ENCODE measurements at places on chromosomes 6 and 20.
A peak's percentile ranks its signal among the peaks of the same experiment; 100 is the strongest.

- peak; percentile 14 for DNase-seq
Measured at GRCh38 chr20:916125-916799, at the start of gene ANGPT4. Gene ANGPT4 (minus strand): TSS chr20:916334. CDS start chr20:916214, 120 bp downstream.

DNA sequence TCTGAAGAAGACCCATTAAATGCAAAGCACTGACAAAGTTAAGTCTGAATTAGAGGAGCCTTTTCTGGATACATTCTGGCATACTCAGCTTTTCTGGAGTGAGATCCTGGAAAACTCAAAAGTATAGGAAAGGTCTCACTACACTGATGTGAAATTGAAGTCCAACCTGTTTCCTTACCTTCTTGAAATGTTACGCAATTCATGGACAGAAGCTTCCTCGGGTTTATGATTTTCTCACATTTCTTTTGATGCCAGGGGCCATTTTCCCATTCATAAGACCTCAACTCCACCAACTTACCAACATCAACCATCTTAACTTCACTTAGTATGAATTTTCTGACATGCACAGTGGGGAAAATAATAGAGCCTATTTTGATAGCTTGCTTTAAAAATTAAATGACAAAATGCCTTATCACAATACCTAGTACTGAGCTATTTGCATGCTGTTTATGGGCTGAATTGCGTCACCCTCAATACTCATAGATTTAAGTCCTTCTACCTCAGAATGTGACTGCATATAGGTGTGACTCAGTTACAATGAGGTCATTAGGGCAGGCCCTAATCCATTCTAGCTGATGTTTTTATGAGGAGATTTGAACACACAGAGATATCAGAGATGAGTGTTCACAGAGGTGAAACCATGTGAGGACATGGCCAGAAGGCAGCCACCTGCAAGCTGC is 73.4 kb upstream of the RAB32 start:
- no peak for DNase-seq

- no peak for DNase-seq
Measured at GRCh38 chr20:45993197-45993951, 15.3 kb upstream of the MMP9 start.

DNA sequence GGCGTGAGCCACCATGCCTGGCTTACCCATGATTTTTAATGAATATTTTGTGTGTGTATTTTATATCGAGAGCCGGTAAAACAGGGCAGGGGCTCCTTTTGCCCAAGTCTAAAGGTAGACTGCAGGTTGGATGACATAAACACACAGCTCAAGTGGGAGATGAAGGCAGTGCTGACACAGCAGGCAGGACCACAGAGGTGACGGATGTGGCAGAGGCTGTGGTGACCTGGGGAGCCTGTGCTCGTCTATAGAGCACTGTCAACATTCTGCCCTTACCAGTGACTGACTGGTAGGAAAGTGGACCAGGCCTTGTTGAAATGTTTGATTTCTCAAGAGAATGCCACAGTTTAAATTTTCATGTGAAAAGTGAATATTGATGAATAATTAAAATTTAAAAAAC is 137.5 kb downstream of the ZFP64 start:
- DNase-seq, result no peak

- no peak for DNase-seq
Measured at GRCh38 chr6:30917041-30917440, 3.0 kb downstream of the VARS2 start.

DNA sequence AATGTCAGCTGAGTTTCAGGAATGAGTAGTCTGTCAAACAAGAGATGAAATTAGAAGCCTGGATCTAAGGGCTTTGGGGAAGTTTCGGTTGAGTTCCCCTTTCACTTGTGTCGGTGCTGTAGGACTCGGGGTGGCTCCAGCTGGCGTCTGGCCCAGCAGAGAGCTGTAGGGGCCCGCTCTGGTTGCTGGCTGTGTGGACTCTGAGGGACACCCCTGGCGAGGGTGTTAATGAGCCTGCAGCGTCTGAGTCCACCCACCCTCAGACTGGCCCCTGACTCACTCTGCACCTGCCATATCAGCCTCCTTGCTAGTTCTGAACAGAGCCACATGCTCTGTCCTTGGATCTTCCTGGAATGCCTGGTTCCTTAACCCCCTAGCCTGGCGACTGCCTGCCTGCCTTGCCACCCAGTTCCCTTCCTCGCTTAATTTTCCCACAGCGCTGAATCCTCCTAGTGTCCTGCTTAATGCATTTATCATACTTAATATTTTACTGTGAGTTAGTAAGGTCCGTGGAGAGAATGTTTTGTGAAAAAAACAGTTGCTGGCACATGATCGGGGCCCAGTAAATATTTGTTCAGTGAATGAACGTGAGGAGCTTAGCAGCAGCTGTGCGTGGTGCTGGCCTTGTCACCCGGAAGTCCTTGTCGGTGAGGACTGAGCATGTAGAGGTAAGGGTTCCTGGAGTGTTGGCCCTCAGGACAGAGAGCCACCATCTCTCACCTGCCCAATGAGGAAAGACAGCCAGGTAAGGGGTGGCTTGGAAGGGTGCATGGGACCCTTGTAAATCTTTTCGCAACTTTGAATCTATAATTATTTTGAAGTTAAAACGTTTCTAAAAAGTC is 1.6 kb downstream of the DNAJC5 start:
- DNase-seq, result peak; percentile 81

DNA sequence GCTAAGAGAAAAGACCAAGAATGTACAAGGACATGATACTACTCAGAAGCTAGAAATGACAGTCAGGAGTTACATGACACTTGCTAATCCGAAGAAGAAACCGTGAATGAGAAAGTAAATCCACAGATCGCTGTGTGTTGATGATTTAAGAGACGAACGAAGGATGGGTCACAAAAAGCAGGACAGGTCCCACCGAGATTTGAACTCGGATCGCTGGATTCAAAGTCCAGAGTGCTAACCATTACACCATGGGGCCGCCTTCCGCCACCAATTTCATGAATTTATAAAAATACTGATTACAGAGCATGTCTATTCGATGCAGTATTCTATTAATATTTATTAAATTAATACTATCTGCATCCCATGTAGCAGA is 54.0 kb upstream of the BTN3A2 start:
- DNase-seq, result peak; percentile 55

- DNase-seq, result no peak
Measured at GRCh38 chr20:52219441-52219840, 27.9 kb upstream of the ZFP64 start.

DNA sequence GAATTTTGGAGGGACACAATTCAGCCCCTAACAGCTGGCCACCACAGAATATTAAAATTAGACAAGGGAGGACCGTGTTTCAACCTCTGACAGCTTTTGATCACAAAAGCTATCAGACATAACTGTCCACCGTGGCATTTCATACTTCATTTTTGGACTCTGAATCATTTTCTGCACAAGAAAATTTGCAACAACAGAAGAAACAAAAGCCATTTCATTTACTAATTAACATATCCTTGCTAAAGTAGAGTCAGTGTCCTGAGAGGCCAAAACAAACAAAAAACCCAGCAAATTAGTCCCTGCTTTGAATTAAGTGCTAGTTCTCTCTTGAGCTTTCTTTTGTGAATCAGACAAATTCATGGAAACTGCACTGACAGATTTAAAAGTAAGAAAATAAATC is 17.6 kb upstream of the COL12A1 start:
- no peak for DNase-seq

DNA sequence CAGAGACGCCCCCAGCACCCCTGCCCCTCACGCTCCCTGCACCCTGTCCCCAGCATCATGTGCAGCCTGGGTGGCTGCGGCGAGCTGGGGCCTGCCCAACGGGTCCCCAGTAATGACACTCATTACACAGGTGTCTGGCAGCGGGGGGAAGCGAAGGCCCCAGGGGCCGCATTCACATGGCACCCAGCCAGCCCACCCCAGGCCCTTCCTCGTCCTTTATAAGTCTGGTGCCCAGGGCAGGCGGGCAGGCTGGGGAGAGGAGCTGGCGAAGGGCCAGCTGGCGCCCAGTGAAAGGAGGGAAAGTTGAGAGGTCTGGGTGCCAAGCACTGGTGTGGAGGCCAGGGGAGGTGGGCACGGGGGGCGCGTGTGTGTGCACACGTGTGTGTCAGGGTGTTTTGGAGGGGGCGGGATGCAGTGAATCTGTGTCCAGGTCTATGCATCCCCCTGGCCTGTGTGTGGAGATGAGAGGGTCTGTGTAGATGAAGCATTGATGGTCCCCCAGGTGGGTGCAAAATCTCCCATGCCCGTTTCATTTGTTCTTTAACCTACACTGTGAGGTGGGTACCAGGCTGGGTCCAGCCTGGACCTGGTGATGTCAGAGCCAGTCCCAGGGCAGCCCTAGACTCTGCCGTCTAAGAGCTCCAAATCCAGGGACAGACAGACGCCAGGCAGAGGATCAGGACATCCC is 105.3 kb downstream of the CEBPB start:
- no peak for DNase-seq

- DNase-seq, result no peak
Measured at GRCh38 chr20:34355427-34355826, 7.6 kb upstream of the ITCH start.

DNA sequence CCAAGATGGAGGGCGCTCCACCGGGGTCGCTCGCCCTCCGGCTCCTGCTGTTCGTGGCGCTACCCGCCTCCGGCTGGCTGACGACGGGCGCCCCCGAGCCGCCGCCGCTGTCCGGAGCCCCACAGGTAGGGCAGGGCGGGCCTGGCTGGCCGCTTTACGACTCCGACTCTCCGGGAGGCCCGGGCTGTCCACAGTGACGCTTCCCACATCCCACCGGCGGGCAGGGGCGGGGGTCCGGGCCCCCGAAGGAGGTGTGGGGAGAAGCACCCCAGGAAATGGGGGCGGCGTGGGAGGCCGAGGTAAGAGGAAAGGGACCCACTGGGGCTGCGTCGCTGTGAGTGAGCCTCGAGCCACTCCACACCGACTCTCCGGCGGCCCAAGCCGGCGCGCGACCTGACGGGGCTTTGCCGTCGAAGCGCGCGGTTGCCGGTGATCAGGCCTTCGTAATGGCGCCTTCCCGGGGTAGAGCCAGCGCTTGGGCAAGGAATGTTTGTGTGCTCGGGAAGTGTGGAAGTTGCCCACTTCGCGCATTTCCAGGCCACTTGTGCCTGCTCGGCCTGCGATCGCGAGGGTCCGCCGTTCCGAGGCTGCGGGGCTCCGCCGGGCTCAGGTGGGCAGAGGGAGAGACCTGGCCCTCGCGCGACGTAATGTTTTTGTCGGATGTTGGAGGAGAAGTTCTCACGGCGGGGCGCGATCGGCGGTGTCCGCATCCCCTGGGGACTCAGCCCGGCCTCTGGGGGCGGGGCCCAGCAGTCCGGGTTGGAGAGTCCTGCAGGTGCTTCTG is 427 bp downstream of the GINM1 start:
- DNase-seq, result peak; percentile 54

DNA sequence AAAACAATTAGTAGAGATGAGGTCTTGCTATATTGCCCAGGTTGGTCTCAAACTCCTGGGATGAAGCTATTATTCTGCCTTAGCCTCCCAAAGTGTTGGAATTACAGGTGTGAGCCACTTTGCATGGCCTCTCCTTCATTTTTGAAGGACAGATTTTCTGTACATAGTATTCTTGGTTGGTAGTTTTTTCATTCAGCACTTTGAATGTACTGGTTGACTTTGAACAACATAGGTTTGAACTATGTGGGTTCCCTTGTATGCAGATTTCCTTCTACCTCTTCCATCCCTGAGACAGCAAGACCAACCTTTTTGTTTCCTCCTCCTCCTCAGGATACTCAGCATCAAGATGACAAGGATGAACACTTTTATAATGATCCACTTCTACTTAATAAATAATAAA is 436.4 kb downstream of the QKI start:
- no peak for DNase-seq

DNA sequence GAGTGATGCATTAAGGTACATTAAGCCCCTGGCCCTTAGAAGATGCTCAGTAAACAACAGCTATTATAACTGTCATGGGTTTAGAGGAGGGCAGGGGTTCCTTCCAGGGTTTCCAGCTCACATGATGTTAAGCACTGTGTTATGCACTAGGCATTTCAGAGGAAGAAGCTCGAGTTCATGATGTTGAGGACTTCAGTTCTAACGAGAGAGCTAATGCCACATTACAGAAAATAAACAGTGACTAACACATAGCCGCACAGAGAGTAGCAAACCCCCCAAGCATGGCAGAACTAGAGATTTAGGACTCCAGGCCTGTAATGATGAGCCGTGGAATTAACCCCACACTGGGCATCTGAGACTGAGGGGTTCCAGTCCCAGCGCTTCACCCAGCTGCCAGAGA is 105.2 kb downstream of the UNC5CL start:
- no peak for DNase-seq

DNA sequence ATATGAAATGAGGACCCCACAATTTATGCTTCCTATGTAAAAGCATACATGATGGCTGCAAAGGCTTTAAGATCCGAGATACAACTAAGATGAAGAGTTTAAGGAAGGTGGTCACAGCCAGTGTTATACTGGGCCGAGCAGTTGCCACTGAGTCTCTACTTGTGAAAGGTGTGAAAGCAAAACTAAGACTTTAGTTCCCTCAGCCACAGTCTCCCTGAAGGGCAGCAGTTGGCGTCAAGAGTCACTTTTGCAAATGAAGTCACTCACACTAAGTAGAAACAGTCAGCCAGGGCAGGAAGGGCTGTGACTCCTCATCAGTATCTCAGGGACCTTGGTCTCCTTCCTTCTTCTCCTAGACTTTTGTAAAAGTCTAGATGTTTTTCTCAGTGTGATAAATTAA is 191.6 kb upstream of the MCHR2 start:
- no peak for DNase-seq

DNA sequence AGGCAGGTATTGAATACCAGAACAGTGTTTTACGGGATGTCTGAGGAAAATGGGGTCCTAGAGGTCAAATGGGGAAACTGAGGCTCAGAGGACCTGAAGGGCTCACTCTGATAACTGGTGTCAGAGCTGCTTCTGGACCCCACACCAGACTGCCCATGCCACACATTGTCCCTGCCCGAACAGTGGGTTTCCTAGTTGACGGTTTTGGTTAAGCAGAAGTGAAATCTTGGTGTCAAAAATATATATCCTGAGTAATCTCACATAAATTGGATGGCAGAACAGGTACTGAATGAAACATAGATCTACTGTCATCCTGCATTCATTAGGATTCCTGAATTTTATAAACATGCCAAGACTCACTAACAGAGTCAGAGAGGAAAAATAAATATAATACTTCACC is 16.3 kb downstream of the NOX3 start:
- no peak for DNase-seq
